WTC11 (cell line): ENCODE measurements at places on chromosomes 5 and 9.

- DNase-seq: no peak
These were observed 513.4 kb upstream of the MEF2C start for GRCh38 chr5:89396278-89396954.

GRCh38 chr9:121075251-121076036 lies 689 bp downstream of the CNTRL start:
- DNase-seq: no peak

GRCh38 chr5:147404706-147405105 lies 105.2 kb downstream of the DPYSL3 start:
- DNase-seq: no peak

- no peak for DNase-seq
These were observed 43.7 kb upstream of the SHOC1 start for GRCh38 chr9:111838439-111838838.

GRCh38 chr9:17829812-17830385 lies 251.0 kb downstream of the SH3GL2 start:
- DNase-seq: no peak

GRCh38 chr9:8136477-8136876 lies 336.9 kb upstream of the DMAC1 start:
- DNase-seq: no peak

DNA sequence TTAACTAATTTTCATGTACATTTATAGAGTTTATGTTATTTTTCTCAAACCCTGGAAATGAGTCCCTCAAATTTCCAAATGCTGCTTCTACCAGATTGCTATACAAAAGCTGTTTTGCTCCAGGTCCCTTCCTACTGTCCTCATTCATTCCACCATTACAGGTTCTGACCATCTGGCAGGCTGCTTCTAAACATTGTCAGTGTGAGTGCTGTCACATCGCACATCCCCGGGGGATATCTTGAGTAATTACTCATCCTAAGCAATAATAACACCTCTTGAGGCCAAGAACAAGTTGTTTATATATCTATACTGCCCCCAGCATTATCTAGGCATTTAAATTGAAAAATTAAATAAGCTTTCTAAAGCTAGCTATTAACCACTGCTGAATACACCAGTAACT lies 1675.3 kb upstream of the CDH6 start:
- DNase-seq: no peak

DNA sequence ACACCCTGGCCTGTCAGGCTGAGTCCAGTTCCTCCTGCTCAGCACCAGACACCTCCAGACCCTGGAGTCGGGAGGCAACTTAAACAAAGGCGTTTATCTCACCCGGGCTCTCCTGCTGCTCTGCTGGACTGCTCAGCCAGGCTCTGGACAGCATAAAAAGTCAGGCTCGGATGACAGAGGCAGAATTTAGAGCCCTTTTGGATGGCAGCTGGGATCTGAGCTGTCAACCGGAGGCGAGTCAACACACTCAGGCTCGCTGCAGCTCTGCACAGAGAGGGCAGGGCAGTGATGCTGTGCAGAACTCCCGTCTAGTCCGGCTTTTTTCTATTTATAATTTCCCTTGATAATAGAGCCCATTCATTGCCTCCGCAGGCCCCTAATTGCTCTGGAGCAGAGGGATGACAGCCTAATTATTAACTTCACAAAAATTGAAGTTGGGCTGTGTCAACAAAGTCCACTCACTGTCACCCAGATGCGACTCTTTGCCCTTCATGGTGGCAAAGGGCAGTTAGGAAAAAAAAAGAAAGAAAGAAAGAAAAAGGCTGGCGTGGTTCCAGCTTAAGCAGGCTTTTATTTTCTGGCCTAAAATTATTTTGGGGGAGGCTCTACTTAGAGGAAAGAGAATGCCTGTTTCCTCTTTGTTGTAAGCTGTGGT lies 37.6 kb downstream of the STC2 start:
- DNase-seq: no peak

DNA sequence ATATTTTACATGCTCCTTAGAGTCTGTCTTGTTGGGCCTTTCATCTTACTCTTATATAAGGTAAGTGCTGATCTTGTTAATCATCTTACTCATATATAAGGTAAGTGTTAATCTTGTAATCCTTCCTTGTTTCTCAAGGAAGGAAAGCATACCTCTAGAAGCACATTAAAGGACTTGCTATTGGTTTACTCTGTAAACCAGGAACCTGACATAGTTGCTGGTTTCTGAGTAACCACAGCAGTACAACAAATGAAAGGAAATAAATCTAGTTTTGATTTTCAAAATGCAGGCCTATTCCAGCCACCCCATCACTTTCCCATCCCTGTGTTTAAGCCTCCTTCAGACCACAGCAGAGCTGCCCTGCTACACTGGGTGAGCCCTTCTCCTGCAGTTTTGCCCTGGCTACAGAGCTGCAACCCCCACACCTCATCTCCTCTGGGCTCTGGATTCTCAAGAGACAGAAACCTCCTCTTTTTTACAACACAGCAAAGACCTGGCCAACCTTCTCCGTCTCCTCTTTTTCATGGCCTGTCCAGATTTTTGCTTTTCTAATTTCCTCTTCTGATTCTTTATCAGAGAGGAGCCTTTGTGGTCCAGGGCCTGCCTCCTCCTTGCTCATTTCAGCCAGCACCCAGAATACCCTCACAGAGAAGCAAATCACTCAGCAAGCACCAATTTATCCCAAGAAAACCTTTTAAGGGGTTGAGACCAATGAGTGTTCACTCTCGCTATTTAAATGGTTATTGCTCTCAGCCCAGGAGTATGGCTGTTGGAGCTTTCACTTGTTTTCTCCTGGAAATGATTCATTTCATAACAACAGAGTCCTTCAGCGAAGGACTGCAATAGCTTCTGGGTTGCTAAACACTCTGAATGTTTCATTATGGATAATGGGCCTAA lies 103.2 kb downstream of the FSTL4 start:
- DNase-seq: no peak

DNA sequence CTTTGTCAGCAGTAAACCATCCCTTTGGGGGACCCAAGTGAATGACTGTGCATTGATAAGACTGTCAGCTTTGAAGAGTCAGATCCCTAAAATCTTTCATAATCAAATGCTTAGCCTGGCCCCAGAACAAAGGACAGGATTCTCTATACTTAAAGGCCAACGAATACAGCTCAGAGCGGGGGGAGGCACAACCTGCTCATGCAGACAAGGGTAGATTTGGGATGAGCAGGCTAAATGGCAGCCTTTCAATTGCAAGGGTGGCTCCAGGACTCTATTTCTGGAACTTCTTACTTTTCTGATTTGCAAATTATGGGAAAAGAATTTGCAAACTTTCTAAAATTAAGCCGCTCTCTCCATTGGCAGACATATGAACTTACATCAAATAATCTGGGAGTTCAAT lies 66.4 kb downstream of the ELL2 start:
- DNase-seq: no peak

- no peak for DNase-seq
These were observed 22.1 kb downstream of the PAEP start for GRCh38 chr9:135583688-135584011.

DNA sequence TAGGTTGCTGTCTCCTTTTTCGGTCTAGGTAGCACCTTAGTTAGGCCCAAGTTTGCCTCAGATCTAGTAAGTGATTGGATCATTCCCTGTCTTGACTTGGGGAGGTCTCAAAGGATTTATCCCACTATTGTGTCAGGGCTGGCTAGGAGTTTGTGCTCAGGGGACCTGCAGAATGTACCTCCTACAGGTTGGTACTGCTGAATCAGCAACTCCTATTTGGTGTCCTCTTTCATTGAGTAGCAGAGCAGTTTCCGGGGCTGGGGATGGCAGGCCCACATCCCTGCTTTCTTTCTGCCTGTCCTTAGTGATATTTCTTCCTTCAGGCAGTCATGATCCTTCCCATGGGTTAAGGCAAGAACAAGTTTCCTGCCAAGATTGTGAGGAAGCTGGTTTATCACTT lies 192.9 kb upstream of the CCNH start:
- no peak for DNase-seq

DNA sequence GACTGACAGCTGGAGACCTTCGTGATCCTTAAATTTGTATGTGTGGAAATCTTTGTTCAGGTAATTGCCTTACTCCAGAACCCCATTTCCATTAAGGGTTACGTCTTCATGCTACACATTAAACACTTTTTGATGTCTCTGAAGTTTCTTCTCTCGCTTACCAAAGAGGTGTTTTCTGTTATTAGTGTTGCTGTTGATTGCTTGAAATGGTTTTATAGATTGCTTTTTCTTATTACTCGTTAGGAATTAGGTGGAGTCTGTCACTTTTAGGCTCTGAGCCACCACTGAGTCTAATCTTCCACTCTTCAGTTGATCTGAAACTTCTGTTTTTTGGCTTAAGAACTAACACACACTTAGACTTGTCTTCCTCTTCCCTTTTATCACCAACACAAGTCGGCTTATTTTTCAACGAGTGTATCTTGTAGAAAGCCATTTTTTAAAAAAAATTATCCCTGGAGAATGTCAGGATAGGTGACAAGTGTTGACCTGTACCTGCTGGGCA lies 62.2 kb upstream of the PPARGC1B start:
- DNase-seq: no peak

DNA sequence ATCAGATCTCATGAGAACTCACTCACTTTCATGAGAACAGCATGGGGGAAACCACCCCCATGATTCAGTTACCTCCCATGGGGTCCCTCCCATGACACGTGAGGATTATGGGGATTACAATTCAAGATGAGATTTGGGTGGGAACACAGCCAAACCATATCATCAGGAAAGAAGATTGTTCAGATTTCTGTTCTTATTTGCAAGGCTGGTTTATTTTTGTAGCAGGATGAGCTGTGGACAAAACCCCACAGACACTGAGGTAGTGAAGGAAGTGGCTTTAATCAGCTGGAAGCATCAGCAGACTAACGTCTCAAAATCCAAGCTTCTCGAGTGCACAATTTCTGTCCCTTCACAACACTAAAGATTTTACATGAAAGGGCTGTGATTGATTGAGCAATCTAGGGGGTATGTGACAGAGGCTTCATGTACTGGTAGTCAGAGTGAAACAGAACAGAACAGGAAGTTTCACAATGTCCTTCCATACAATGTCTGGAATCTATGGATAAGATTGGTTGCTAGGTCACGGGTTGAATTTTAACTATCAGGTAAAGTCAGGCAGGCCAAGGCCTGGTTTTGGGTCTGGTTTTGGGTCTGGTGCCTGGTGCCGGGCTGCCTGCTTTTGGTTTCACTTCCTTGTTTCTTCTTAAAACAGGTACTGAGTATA lies 91.3 kb upstream of the ZNF366 start:
- DNase-seq: no peak

DNA sequence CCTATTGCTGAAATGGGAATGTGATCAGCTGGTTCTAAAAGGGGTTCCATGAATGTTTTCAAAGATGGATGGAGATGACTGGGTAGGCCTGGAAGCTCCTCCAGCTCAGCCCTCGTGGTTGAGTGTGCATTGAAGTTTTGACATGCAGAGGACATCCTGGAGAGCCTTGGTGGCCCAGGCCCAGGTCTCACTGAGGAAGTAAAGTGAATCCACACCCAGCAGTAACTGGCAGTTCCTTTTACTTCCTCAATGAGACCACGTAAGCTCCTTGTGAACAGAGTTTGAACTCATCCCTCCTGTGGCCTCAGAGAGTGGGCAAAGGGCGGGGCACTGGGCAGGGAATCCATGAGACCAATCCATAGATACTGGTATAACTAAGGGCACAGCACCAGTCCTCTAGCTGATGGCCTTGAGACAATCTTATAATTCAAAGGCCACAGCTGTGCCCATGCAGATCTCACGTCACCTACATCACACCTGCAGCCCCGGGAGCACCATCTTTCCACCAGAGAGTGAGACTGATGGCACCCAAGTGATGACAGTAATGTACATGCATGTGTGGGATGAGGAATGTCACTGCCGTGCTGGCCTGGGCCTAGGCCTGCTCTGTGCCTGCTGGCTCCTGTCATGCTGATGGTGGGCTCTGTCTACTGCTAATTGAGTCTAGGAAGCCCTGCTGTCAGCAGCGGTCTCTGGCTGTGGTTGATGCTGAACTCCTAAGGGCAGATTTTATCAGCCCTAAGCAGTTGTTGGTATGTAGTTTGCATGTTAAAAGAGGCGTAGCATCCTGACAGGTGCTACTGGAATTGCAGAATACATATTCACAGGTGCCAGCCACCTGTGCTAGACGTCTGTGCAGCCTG lies 257.8 kb downstream of the FSTL4 start:
- DNase-seq: no peak
